ENCODE measurements at places on chromosomes 12 and 14. TPM values are rescaled to one million over a fixed set of nuclear protein-coding genes. Genes with fewer than 3 reads are reported as not detected.

Gene AQP6
- not detected for polyA plus RNA-seq

Gene ADAM21
- 0.29 TPM for polyA plus RNA-seq

Gene INHBE
- not detected for polyA plus RNA-seq

Gene EFCAB11
- 1.9 TPM for polyA plus RNA-seq

Gene PTPRQ
- polyA plus RNA-seq, result not detected

Gene SALL2
- polyA plus RNA-seq, result 4.2 TPM

Gene SLC41A2
- polyA plus RNA-seq, result 0.12 TPM

Gene DBX2
- not detected for polyA plus RNA-seq

Gene FAIM2
- not detected for polyA plus RNA-seq

Gene LRRK2
- not detected for polyA plus RNA-seq

Gene PLA2G1B
- 0.92 TPM for polyA plus RNA-seq

Gene KRT73
- 11.1 TPM for polyA plus RNA-seq

Gene C12orf54
- not detected for polyA plus RNA-seq

Gene SOAT2
- polyA plus RNA-seq, result 0.31 TPM

Gene DPF3
- polyA plus RNA-seq, result 0.07 TPM

Gene PRPH
- not detected for polyA plus RNA-seq

Gene CCDC60
- polyA plus RNA-seq, result not detected

Gene KLHL28
- polyA plus RNA-seq, result 48.9 TPM

Gene RNU4-1
- not detected for polyA plus RNA-seq

Gene CCDC184
- polyA plus RNA-seq, result 0.21 TPM

Gene C12orf50
- polyA plus RNA-seq, result not detected

Gene CD69
- 201 TPM for polyA plus RNA-seq

Gene TMEM263
- 46.9 TPM for polyA plus RNA-seq

Gene LALBA
- polyA plus RNA-seq, result not detected

Gene KRT74
- polyA plus RNA-seq, result not detected

Gene PLEKHG7
- not detected for polyA plus RNA-seq

Gene TTC6
- polyA plus RNA-seq, result not detected

Gene NKX2-1
- not detected for polyA plus RNA-seq

Gene YAF2
- polyA plus RNA-seq, result 7.7 TPM

Gene RBP5
- polyA plus RNA-seq, result not detected

Gene SIX6
- polyA plus RNA-seq, result not detected

Gene KRT82
- not detected for polyA plus RNA-seq

Gene RFX4
- not detected for polyA plus RNA-seq

Gene SYNDIG1L
- polyA plus RNA-seq, result not detected

Gene AMHR2
- not detected for polyA plus RNA-seq

Gene PCED1B
- 147 TPM for polyA plus RNA-seq

All from naive thymus-derived CD4-positive, alpha-beta T cell (primary cell).